ENCODE measurements at places on chromosomes 5 and 9. TPM values are rescaled to one million over a fixed set of nuclear protein-coding genes. Genes with fewer than 3 reads are reported as not detected.

DNA sequence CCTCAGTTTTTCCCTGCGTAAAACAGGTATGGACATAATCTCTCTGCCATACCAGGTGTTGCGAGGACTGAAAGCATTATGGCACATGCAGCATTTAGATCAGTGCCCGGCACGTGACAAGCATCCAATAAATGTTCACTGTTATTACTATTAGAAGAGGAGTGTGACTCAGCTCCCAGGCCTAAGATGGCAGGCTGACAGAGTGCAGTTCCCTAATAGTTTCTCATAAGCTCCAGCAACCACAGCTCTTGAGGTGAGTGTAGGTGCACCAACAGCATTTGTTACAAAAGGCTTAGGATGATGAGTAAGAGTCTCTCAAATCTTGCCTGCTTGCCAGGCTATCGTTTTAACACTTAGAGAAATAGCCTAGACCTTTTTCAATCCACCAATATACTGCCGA, 28.9 kb upstream of the GLIS3 start:
- no peaks in the 10 kb centered on the region for H3K27me3 ChIP-seq
- H3K4me1 ChIP-seq, result peaks cover 19% of the 10 kb centered on the region
- no peak for DNase-seq

DNA sequence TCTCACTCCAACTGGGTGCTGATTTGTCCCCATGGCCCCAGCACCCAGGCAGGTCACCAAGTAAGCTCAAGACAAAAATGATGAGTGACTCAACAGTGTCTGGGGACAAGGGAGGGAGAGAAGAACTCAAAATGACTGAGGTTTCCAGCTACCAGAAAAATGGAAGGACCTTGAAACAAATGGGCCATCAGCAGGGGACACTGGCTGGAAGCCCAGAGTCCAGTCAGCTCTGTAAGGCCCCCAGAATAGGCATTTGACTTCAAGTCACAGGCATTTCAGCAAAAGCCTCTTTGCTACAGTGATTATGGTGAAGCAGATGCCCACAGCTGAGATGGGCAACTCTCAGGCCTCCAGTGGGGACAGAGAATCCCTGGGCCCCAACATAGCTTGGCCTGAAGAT, 139.0 kb upstream of the GABRP start:
- DNase-seq, result no peak
- H3K36me3 ChIP-seq, result no peaks in the 10 kb centered on the region
- no peaks in the 10 kb centered on the region for H3K4me1 ChIP-seq
- no peak overlapping the region for H3K4me3 ChIP-seq
- no peak overlapping the region for H3K27ac ChIP-seq

DNA sequence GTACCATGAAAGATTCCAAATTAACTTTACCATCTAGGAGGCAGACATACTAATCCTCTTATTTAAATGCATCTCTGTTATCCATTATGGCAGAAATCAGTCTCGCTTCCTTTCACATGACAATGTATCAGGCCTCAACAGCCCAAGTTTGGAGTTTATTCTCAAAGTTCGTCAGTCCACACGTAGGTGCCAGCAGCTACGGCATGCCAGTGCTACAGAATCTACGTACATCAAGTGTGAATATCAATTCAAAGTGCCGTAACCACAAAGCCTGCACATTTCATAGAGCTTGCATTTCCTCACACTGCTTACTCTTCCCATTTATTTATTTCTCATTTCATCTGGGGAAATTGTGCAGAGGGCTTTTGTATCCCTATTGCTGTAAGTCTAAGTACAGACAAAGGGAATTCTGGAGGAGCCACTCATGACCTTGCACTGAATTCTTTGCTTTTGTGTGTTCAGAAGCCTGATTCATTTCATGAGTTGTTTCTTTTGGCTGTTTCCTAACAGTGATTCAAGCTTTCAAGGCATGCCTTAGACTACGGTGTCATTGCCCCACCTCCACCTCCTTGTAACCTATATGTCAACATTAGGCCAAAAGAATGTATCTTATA, 10.0 kb downstream of the ENC1 start:
- H3K27me3 ChIP-seq, result peaks cover 16% of the 10 kb centered on the region
- H3K36me3 ChIP-seq, result no peaks in the 10 kb centered on the region
- no peak for DNase-seq

DNA sequence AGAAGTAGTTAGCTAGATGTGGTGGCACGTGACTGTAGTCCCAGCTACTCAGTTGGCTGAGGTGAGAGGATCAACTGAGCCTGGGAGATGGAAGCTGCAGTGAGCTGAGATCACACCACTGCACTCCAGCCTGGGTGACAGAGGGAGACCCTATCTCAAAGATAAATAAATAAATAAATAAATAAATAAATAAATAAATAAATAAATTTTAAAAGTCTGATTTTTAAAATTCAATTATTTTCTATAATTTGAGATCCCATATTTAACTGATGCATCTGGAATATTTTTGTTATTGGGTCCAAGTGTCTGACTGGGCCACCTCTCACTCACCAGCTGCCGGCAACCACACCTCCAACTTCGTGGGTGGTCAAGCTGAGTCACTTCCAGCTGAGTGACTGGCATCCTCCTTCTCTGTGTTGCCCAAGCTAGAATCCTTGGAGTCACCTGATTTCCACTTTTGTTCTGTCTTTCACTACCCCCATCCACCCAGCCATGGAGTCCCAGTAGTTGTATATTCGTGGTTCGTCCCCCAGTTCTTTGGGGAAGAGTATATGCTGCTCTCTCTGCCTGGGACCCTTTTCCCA, 70.9 kb downstream of the EGFLAM start:
- H3K4me1 ChIP-seq, result no peaks in the 10 kb centered on the region
- no peaks in the 10 kb centered on the region for H3K36me3 ChIP-seq
- H3K27ac ChIP-seq, result no peak overlapping the region
- H3K4me3 ChIP-seq, result no peak overlapping the region
- no peaks in the 10 kb centered on the region for H3K27me3 ChIP-seq

DNA sequence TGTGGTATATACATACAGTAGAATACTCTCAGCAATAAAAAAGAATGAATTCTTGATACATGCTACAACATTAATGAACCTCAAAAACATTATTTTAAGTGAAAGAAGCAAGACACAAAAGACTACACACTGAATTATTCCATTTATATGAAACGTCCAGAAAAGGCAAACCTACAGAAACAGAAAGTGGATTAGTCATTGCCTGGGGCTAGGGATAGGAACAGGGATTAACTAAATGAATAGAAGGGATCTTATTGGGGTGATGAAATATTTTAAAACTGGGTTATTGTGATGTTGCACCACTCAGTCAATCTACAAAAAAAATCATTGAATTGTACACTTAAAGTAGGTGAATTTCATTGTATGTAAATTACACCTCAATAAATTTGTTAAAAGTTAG, 326.7 kb downstream of the PIK3R1 start:
- no peak for DNase-seq
- H3K27me3 ChIP-seq, result peaks cover 27% of the 10 kb centered on the region
- no peak overlapping the region for H3K27ac ChIP-seq
- H3K36me3 ChIP-seq, result no peaks in the 10 kb centered on the region
- H3K4me1 ChIP-seq, result peaks cover 10% of the 10 kb centered on the region

The DRD1 gene
- total RNA-seq, result not detected

The NEURL1B gene
- 0.10 TPM for total RNA-seq

The PCDHB12 gene
- total RNA-seq, result not detected
